Stimulated activated naive CD8-positive, alpha-beta T cell treated with anti-CD3 and anti-CD28 coated beads, Interleukin-15, amount 100 ng/mL, for 72 hours (primary cell): ENCODE measurements at places on chromosomes 7 and 10.
A peak's percentile ranks its signal among the peaks of the same experiment; 100 is the strongest.

GRCh38 chr10:28652703-28653102, 24.6 kb upstream of the BAMBI start:
- DNase-seq = no peak

- no peak for DNase-seq
Observed at GRCh38 chr10:109127363-109127762, 795.9 kb downstream of the XPNPEP1 start.

- no peak for DNase-seq
Observed at GRCh38 chr10:112434988-112435619, 11.6 kb downstream of the ZDHHC6 start.

DNA sequence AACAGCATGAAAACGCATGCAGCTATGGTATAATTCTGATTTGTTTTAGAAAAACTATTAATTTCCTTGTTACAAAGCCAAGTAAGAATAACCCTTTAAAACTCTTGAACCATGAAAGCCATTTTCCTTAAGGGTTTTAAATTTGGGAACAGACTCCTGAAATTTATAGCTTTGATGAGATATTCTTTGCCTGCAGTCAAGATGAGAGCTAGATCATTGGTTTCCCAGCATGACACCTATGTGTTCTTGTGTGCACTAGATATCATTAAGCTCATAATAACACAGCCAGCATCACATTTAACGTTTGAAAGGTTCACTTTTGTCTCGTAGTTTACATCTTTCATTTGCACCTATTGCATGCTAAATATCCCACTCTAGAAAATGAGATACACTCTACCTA, 202.2 kb downstream of the PHF14 start:
- no peak for DNase-seq

GRCh38 chr10:25824050-25824449, 110.0 kb upstream of the MYO3A start:
- DNase-seq = no peak

- no peak for DNase-seq
Observed at GRCh38 chr7:133470-133869, 58.9 kb upstream of the FAM20C start.

- no peak for DNase-seq
Observed at GRCh38 chr7:38147005-38147404, 31.0 kb upstream of the STARD3NL start.

GRCh38 chr7:152136686-152137085, 111.2 kb downstream of the GALNT11 start:
- no peak for DNase-seq

DNA sequence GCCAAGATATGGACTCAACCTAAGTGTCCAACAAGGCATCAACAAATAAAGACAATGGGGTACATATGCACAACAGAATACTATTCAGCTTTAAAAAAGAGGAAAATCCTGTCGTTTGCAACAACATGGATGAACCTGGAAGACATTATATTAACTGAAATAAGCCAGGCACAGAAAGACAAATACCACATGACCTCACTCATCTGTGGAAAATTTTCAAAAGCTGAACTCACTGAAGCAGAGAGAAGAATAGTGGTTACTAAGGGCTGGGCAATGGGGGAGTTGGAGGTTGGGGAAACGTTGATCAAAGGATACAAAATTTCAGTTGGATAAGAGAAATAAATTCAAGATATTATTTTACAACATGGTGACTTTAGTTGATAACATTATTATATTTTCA, 221.4 kb upstream of the PITRM1 start:
- DNase-seq = no peak

DNA sequence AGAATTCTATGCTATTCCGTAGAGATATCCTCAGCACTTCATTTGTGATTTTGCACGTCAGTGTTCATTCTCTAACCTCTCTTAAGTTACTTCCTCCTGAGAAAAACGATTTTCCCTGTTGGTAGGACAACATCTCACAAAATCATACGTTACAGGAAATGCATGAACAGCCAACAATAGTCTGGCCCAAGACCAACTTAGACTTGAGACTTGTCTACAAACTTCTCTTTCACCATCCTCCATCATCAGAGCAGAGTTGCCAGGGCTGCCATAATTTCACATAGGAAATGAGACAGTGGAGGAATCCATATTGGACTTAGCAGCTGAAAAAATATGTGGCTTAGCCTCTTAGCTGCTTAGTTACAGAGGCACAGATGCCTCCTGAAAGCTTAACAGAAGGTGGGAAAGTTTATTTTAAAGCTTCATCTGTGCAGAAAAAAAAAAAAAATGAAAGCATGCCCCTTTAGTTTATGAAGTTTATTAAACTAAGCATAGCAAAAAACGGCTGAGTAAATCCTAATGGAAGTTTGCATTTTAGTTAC, 222.5 kb upstream of the CACNA2D1 start:
- no peak for DNase-seq

DNA sequence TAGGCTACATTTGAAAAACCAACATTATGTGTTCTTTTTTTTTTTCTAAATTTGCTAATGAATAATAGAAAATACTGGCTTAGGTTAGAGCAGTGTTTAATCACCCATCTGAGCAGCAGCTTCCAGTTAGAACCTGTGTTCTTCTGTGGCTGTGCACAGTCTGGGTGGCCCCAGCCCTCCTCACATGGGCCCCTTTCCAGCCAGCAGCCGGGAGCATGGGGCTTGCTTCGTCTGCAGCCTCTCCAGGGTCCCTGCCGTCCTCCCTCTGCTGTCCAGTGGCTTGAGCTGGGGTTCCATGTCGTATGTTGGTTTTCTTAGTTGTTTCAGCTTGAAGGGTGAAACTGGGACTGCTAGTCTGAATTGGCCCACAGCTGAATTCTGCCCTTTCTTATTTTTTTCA, 37.3 kb downstream of the BNIP3 start:
- no peak for DNase-seq

GRCh38 chr10:35300063-35300699, 36.1 kb upstream of the CCNY start:
- no peak for DNase-seq

DNA sequence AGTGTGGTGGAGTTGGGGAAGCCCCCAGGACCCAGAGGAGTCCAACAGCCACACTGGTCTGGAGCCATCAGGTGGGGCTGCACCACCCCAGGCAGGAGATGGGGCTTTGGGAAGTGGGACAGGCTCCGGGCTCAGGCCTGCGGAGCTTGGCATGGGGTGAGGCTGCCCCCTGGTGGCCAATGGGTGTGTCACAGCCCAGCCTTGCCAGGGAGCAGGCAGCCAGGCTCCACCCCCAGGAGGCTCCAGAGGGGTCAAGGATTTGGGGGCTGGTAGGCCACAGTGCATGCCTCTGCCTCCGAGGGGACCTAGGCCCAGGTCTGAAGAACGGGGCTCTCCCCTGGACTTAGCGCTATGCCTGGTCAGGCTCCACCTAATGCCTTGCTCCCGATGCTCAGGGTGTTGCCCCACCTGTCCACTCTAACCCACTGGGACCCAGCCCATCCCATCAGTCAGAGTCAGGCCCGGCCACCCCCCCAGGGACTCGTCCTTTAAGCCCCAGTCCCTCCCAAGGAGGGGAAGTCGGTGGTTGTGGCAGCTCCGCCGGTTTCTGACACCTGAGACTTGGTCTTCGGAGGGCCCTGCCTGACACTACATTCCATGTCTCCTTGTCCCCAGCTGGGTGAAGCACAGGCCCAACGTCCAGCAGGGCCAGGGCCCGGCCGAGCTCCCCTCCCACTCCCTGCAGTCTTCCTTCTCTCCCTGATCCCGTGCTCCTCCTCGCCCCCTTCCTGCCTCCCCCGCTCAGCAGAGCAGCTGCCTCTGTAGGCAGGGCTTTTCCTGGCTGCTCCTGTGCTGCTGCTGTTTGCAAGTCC, 11.3 kb upstream of the SAMD8 start:
- peak; percentile 79 for DNase-seq

DNA sequence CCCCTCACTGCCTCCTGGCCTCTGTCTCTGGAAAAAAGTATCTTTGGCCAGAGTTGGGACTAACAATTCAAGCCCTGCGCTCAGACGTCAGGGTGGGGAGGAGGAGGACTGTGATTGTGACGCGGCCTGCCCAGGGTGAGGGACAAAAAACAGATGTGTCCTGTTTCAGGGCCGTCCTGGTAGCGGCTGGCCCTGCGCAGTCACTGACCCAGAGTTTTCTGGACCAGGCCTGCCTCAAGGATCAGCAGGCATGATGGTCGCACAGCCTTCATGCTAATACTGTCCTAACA, 110.1 kb downstream of the CYTH3 start:
- no peak for DNase-seq

DNA sequence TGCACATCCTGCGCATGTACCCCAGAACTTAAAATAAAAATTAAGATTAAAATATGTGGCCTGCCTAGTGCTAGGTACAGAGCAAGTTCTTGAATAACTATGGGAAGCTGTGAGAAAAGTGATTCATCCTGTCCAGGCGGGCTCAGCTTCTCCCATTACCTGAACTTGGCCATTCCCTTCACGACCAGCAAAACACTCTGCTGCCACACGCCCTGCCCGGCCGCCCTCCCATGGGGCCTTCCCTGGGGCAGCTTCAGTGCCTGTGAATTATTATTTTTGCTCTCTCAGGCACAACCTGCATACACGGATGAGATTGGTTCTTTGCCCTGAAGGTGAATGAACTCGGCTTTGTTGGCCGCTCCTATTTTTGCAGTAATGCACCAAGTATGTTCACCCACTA, 209.2 kb upstream of the SHH start:
- no peak for DNase-seq

DNA sequence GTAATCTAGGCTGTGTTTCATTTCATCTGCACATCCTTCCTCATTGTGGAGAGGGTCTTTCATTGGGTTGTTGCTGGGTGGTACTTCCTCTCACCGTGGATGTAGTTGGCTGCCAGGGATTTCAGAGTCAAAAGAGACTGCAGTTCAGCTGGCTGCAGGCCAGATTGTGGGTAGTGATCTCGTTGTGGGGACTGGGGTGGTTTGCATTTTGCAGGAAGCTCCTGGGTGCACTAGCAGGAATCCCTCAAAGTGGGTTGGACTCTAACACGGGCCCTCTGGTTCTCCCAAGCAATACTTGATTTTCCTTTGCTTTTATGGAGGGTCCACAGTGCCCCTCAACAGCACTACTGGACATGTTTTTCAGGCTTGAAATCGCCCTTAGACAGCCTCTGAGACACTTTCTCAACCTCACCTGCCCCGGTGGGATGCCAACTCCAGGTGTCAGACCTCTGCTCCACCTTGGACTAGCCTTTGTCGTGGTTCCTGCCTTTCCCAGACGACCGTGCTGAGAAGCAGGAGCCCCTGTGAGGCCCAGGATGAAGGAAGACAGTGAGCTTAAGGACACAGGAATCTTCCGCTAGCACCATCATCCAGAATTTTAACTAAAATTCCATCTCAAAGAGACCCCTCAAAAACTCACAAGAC, 23.9 kb upstream of the ZNF273 start:
- no peak for DNase-seq

- DNase-seq = no peak
Observed at GRCh38 chr7:483656-484355, 35.8 kb downstream of the PDGFA start.

GRCh38 chr10:132293201-132293812, 14.4 kb downstream of the STK32C start:
- DNase-seq = no peak

- no peak for DNase-seq
Observed at GRCh38 chr7:139446051-139446890, 37.2 kb downstream of the KLRG2 start.

DNA sequence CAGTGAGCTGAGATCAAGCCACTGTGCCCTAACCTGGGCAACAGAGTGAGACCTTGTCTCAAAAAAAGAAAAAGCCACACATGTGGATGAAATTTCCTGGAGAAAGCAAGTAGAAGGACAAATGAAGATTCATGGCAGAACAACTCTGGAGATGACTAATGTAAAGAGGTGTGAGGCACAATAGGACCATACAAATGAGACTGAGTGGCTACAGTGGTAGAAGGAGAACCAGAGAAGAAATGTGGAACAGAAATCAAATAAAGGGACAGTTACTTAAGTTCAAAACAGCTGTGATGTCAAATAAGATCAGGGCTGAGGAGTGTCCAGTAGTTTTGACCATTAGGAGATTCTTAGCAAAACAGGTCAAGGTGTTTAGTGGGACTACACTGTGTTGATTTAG, 130.9 kb upstream of the CDK6 start:
- DNase-seq = no peak

DNA sequence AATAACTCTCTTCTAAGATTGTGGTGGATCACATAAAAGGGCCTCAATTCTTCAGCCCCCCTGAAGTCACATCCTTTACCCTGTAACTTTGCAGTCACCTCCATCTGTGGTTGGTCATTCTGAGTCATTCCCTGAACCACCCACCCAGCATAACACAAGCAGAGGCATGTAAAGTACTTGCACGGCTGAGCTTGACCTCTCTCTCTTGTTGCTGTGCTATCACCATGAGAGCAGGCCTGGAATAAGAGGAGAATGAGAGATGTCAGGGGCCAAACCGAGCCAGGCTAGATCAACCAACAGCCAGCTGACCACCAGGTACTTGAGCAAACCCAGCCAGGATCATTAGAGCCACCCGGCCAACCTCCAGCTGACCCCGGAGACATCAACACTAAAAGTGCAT, 13.5 kb upstream of the STK17A start:
- DNase-seq = no peak

DNA sequence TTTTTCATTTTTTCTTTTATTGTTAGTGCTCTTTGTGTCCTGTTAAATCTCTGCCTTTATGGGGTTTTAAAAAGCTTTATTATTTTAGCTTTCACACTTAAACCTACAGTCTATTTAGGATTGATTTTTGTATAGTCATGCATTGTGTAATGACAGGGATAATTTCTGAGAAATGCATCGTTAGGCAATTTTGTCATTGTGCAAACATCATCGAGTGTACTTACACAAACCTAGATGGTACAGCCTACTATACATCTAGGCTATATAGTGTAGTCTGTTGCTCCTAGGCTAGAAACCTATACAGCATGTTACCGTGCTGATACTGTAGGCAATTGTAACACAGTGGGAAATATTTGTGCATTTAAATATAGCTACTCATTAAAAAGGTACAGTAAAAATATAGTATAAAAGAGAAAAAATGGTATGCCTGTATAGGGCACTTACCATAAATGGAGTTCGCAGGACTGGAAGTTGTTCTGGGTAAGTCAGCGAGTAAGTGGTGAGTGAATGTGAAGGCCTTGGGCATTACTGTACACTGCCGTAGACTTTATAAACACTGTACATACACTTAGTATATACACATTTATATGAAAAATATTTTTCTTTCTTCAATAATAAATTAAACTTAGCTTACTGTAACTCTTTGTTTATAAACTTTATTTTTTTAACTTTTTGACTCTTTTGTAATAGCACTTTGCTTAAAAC, 16.0 kb downstream of the UBE2D1 start:
- no peak for DNase-seq
